ENCODE measurements at places on chromosomes 7 and 10.

GRCh38 chr7:41869997-41870396 lies 167.1 kb upstream of the INHBA start:
- DNase-seq, result no peak

DNA sequence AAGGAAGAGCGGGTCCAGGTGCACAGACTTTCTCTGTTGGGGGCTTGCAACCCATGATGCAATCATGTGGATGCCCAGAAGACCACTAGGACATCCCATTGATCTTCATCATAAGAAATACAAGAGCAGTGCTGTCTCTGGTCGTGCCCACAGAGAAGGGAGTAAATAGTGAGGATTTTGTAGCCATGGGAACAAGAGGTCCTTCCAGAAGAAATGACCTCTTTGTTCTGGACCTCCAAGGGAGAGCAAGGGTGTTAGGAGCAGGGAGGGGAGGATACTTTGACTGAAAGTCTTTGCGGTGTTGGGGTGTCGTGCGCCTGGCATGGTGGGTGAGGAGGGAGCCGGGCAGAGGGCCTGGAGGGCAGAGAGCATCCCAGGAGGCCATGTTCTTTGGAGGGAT lies 55.0 kb upstream of the EN2 start:
- no peak for DNase-seq

GRCh38 chr7:151342102-151342646 lies 562 bp downstream of the NUB1 start:
- DNase-seq, result peak; percentile 30

- DNase-seq, result no peak
These were observed 13.6 kb upstream of the FOXL3 start for GRCh38 chr7:276230-276835.

GRCh38 chr7:130065500-130066152 lies 4.7 kb upstream of the KLHDC10 start:
- no peak for DNase-seq

GRCh38 chr7:107694386-107694785 lies 33.8 kb downstream of the SLC26A4 start:
- no peak for DNase-seq

- no peak for DNase-seq
These were observed 28.9 kb downstream of the MGAM start for GRCh38 chr7:142024547-142024946.

- no peak for DNase-seq
These were observed 802 bp upstream of the CDK6 start for GRCh38 chr7:92837000-92837749.

GRCh38 chr10:126137562-126138221 lies 241.3 kb downstream of the FANK1 start:
- DNase-seq, result no peak

DNA sequence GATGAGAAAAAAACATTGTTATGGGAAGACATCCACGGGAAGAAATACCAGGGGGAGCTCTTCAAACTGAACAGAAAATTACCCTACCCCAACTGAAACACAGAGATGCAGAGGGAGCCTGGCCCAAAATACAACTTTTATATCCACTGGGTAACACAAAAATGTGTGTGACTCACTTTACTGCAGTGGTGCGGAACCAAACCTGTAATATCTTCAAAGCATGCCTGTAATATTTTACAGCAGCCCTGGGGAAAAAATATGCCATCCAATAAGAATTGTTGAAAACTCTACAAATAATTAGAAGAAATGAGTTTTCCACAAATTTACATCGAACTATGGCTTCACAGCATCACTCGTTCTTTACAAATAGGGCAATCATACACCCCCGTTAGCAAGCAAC lies 49.8 kb upstream of the SRRM3 start:
- no peak for DNase-seq

DNA sequence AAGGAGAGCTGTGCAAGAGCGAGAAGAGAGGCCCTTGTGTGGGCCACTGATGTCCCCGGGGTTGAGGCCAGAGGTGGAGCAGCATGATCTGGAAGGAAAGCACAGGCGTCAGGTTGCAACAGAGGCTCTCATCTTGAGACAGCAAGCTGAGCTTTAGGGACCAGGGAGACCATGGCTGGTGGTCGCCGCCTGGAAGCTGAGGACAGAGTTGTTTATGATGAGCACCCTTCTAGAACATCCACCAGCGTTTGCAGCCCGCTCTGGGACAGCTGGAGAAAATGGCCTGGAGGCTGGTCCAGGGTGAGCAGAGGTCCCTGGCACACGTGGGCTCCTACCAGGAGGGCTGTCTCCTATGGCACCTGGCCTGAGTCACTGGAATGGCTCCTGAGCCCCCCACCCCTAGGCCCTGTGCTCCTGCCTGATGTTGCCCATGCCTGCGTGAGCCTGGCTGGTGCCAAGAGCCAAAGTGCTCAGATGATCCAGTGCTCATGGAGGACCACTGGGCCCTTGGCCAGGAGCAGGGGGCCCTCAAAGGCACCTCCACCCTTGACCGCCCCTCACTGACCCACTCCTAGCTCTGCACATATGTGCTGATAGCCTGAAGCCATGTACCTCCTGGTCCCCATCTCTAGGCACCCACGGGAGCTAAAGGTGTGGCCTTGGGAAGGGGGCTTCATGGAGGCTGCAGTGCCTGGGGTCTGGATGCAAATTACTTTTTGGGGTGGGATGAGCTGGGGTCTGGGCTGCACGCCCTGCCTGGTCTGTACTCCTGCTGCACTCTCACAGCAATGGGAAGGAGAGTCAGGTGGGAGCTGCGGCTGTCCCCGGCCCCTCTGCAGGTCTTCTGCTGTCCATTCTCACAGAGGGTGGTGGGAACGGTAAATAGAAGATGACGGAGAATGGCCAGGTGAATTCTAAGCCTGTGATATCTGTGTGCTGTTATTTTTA lies 40.1 kb upstream of the RET start:
- DNase-seq, result no peak

- no peak for DNase-seq
These were observed 108.5 kb upstream of the TMEM168 start for GRCh38 chr7:112898432-112899290.

- peak; percentile 7 for DNase-seq
These were observed at the start of the genes DYDC1 and DYDC2 for GRCh38 chr10:80356563-80356988. DYDC1 (minus strand) TSS chr10:80356755; CDS start chr10:80352601, 4,154 bp downstream. DYDC2 (plus strand) TSS chr10:80356781; CDS start chr10:80362444, 5,663 bp downstream.

GRCh38 chr10:99143651-99144050 lies 92.0 kb downstream of the HPSE2 start:
- DNase-seq, result no peak

DNA sequence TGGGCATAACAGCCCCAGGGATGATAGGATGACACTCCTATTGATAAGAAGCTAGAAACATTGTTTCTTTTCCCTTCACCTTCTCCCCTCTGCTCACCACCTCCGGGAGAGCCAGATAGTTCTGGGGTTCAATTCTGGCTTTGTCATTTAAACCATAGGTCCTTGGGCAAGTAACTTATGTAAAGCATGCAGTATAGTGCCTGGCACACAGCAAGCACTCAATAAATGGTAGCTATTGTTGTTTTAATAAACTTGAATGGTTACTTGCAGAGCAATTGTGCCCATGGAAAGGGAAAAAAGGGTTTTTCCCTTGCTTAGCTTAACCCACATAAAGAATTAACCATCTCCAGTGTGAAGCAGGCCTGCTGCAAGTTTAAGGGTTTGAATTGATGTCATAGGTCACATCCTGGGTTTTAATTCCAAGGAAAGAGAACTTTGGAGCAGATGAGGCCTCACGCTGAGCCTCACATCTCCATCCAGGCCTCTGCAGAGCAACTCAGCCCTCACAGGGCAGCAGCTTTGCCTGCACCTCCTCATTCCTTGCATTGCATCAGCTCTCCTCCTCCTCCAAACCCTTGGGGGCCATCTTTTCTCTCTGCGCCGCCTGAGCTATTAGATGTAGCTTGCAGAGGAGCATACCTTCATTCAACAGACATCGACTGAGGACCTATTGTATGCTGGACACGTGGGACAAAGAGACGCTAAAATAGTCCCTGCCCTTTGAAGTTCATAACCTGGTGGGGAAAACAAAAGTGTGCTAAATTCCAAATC lies 22.9 kb downstream of the ZNF775 start:
- no peak for DNase-seq

GRCh38 chr7:149423449-149424110 lies 37.3 kb downstream of the ZNF777 start:
- DNase-seq, result no peak

DNA sequence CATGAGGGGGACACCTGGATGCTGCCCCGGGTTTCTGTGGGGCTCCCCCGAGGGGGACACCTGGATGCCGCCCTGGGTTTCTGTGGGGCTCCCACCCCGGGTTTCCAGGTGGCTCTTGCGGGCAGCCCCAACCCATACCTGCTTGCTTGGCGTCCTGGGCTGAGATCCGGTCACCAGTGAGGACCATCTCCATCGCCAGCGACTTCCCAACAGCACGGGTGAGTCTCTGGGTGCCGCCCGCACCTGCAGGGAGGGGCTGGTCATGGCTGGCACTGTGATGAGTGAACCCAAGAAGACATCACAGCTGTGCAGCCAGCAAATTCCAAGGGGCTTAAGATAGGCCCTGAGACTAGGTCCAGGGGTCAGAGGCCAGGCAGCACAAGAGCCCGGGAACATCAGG lies 6.4 kb downstream of the ECHS1 start:
- DNase-seq, result no peak
